ENCODE measurements at places on chromosomes 3 and 15.

DNA sequence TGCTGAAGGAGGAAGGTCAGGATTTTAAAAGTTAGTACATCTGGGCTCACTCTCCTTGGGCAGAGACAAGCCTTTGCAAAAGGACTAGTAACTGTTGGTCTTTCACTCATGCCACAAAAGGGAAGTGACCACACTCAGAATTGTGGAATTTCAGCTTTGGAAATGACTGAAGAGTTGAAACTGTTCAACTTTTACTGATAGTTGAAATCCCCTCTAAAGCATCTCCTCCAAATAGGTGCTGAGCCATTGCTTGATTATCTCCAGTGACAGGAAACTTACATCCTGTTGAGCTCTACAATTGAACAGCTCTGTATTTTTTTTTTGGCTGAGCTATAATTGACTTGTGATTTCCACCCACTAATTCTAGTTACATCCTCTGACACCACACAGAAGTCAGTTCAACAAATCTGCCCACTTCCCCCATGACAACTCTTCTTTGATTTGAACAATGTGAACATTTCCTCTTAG lies 254.8 kb upstream of the TPRG1 start:
- DNase-seq: no peak

- DNase-seq: no peak
Measured at GRCh38 chr3:106566277-106566676, 697.5 kb upstream of the CBLB start.

- DNase-seq: no peak
Measured at GRCh38 chr3:100396967-100397366, 3.9 kb downstream of the TOMM70 start.

DNA sequence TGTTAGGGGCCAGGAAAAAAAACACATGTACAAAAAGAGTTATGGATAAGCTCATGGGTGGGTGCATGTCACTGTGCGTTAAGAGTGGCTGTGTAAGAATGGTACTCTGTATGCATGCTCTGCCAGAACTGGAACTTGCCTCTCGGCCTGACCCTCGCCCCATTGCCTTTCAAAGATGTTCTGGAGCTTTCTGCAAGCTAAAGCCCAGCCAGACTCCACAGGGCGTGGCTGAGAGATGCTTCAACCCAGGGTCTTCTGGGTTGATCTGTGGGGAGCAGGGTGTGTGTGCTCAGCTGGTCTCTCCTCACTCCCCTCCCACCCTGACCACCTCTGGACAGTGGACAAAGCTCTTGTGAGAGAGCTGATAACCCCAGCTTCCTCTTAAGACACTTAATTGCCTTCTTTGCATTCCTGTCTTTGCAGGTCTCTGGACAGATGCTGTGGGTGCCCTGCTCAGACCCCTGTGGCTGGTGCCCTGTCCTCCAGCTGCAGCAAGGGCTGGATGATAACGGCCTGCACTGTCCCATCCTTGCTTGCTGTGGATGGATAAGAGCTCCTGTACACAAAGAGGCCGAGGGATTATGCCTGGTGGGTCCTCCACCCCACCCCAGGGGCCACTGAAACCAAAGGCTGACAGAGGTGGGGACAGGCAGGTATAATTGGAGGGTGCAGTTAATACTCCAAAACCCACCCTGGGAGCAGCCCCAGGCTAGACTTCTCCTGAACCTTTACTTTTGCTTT lies 28.7 kb downstream of the ALDH1L1 start:
- DNase-seq: no peak

- no peak for DNase-seq
Measured at GRCh38 chr3:157667493-157667892, 164.3 kb upstream of the VEPH1 start.

GRCh38 chr3:69472093-69472492 lies 86.2 kb upstream of the FRMD4B start:
- DNase-seq: no peak

GRCh38 chr3:15113471-15113870 lies 14.5 kb upstream of the RBSN start:
- DNase-seq: no peak

- DNase-seq: no peak
Measured at GRCh38 chr15:42053010-42053409, 32.2 kb upstream of the PLA2G4E start.

DNA sequence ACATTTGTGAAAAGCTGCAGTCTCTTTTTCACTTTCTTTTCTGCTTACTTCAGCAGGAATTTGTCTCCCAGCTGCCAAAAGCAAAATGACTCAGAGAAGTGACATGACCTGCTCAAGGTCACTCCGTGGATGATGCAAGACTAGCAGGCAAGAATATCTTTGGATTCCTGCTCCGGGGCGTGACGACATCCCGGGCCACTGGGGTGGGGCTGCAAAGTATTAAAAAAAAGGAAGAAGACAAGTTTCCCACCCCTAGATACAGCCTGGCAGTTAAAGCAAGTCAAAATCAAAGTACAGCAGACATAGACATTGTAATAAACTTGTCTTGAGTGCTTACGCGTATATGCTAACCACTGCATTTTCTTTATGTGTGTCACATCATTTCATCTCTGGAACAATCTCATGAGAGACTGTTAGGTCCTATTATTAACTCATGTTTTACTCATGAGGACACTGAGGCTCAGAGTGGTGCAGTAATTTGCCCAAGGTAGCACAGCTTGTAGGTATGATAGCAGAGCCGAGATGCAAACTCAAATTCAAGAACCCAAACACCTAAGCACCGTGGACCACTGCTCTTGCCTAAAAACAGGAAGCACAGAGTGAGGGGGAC lies 485.2 kb upstream of the PROK2 start:
- no peak for DNase-seq

GRCh38 chr3:35194666-35195065 lies 444.7 kb upstream of the ARPP21 start:
- DNase-seq: no peak

DNA sequence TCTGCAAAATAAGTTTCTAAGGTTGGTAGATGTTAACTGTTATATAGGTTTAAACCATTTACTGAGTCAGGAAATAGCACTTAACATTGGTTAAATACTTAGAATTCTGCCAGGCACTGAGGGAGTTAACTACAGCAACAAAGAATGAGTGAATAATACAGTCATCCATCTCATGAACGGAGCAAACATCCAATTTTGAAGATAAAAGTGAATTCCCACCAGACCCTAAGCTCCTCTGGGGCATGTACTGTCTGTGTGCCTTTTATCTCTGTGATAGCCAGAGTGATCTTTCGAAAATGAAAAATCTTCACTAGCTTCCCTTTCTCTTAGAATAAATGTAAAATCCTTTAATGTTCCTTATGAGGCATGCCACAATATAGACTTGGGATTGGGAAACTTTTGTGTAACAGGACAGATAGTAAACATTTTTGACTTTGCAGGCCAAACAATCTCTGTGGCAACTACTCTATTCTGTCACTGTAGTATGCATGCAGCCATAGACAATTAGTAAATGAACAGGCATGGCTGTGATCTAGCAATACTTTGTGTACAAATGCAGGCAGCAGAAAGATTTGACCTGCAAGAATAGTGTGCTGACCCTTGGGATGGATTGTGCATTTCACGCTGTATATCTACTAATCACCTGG lies 294.5 kb upstream of the LMCD1 start:
- no peak for DNase-seq

DNA sequence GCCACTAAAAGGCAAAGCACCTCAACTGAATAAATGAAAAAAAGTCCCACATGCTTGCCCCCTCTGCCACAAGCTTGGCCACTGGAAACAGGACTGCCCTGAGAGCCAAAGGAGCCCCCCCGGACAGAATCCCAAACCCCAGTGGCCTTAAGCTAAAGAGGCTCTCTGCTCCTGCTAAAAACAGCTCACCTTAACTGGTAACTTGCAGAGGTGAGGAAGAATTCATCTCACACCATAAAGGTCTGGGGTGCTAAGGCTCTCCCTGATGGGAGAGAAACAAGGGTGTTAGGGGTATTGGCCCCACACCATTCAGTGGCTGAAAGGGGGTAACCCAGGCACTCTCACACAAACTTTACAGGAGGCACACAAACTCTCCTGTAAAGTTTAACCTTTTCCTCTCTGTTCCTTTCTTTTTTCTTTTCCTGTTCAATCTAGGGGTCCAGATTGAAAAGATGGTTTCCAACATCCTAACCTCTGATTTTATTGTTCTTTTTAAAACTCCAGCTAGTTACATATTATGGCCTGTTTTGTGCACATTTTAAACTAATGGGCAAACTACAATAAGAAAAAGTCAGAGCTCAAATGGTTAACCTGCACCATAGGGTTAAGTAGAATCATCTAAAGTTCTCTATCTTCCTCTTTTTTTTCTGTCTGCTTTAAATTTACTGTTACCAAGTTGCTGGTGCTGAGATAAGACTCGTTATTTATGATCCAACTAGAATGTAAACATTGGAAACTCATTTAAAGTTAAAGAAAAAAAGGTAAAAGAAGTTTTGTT lies 19.9 kb downstream of the TRANK1 start:
- DNase-seq: no peak

GRCh38 chr3:39408493-39409372 lies 2.2 kb downstream of the RPSA start:
- DNase-seq: no peak

- DNase-seq: no peak
Measured at GRCh38 chr3:129553719-129554118, 10.7 kb downstream of the H1-8 start.

DNA sequence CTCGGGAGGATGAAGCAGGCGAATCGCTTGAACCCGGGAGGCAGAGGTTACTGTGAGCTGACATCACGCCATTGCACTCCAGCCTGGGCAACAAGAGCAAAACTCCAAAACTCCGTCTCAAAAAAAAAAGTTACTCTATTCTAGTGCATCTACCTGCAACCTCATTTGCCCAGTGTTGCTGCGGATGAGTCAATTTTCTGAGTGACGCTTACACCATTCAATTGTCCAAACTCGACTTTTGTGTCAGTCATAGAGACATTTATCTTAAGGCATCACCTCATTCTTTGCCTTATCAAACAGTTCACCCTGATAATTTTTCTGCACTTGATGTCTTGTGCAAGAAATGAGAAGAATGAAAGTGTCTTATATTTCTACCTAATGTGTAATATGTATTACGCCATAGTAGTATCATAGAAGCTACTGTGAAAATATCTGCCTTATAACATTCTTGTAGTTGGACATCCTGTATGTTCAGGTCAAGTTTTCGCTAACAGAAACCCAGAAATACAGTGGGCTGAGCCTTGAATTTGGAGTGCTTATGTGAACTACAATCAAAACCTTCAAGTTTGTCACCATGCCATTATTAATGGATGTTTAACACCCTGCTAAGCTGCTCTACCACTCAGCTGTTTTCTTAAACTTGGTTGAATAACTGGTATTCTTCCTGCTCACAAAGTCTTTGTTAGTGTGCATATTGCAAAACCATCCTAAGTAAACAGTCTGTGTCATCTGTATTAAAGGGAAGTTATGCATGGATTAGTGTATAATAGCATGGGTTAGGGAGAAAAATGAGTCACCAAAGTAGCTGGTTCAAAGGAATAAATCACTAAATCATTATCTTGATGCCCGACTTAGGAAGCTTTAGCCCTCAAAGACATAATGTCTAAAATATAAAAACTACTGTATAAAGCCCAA lies 531.0 kb upstream of the NR2F2 start:
- DNase-seq: no peak

GRCh38 chr3:118766306-118766669 lies 268.4 kb downstream of the IGSF11 start:
- no peak for DNase-seq

DNA sequence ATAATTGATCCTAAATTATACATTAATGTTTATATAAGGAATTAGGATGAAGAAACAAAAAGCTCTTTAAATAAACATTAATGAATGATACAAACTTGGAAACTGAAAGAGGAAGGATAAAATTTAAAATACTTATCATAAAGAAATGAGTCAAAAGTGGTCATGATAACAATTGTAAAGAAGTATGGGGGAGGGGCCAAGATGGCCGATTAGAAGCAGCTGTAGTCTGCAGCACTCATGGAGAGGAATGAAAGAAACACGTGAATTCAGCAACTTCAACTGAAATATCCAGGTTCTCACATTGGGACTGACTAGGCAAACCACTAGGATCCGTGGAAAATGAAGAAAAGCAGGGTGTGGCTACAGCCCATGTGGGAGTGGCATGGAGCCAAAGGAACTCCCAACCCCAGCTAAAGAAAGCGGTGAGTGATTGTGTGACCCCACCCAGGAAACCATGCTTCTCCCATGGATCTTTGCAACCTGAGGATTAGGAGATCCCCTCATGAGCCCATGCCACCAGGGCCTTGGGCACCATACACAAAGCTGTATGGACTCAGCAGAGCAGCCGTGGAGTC lies 13.1 kb upstream of the CP start:
- no peak for DNase-seq

DNA sequence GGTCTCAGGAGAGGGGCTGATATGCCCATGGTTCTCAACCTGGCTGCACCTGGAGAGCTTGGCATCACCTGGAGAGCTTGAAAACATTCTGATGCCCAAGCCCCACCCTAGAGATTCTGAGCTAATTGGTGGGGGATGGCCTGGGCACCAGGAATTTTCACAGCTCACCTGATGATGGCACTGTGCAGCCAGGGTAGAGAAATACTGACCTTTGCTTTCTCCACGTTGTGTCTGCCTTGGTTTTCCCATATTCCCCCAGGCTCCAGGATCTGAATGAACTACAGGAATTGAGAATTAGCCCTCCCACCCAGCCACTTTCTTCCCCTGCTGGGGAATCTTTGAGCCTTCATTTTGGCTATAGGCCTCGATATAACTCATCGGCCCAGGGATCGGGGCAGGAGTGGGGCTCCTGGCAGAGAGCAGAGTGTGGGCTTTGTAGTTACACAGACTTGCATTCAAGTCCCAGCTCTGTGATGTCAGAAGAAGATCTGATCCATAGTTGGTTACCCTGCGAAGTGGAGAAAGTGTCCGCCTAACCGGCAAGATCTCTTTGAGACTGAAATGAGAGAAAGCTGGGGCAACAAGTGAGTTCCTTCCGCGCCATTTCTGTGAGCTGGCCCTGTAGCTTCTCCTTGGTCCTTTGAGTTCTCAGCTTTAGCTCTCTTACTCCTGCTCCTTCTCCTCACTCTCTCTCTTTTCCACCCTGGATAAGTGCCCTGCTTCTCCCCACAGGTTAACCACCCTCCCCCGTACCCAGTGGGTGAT lies 33.1 kb upstream of the UBE2Q2 start:
- DNase-seq: no peak

DNA sequence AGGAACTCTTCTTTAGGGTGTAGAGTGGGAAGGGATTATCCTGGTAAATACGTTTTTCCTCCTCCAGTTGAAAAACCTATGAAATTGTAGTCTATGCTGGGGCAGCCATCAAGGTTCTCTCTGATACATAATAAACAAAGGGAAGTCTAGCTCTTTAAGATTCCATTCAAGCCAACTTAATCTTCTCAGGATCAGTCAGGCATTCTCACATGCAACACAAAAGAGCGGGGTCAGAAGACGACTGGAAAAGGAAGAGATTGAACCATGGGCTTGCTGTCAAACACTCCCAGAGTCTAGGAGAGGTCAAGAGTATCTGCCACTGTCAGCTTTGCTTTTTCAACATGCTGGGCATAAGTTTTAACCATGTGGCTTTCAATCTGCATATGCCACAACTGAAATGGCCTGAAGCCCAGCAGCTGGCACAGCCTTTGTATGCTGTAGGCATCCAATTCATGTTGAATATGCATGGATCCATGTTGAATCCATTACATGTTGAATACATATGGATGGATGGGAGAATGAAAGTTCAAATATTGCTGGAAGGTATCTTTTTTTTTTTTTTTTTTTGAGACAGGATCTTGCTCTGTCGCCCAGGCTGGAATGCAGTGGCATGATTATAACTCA lies 8.5 kb downstream of the TRAT1 start:
- DNase-seq: no peak
